Type B pancreatic cell (in vitro differentiated cells): ENCODE measurements at places on chromosomes 1 and 21. TPM values are rescaled to one million over a fixed set of nuclear protein-coding genes. Genes with fewer than 3 reads are reported as not detected.

- DNase-seq, result no peak
These were observed 37.9 kb upstream of the EEIG2 start for GRCh38 chr1:108521990-108522393.

- no peak for DNase-seq
These were observed 84.9 kb downstream of the CLEC20A start for GRCh38 chr1:178411756-178412399.

GRCh38 chr1:232059726-232060374 lies 433.3 kb downstream of the DISC1 start:
- DNase-seq, result no peak

GRCh38 chr1:222824641-222825040 lies 9.8 kb downstream of the DISP1 start:
- no peak for DNase-seq

DNA sequence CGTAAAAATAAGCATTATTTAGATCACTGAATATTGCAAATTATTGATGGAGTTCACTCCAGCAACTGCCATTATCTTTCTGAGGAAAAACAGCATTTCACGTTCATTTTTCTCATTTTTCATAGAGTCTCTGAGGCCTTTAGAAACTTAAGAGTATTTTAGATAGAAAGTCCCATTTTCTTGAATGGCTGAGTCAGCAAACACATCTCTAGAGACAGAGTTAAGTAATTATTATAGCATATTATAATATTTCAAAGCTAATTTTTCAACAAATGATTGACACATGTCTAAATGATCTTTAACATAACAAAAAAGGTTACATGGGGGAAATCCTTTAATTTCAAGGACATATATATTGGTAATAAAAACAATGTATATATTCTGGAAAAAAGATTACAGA lies 31.8 kb downstream of the RGS18 start:
- no peak for DNase-seq

LRRC39 gene
- total RNA-seq, result 0.40 and 0.63 TPM in 2 replicates

DNA sequence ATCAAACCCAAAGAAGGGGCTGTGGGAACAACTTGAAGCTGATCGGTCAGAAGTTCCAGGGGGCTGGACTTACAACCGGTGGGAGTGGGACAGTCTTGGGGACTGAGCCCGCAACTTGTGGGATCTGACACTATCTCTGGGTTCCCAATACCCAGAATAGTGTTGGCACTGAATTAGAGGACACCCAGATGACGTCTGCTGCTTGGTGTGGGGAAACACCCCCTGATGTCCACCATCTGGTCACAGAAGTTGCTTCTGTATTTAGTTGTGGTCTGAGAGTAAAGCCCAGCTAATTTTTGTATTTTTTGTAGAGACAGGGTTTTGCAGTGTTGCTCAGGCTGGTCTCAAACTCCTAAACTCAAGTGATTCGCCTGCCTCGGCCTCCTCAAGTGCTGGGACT lies 28.8 kb downstream of the SERBP1 start:
- no peak for DNase-seq

MARK1 gene
- 10.6 and 14.3 TPM in 2 replicates for total RNA-seq

DNA sequence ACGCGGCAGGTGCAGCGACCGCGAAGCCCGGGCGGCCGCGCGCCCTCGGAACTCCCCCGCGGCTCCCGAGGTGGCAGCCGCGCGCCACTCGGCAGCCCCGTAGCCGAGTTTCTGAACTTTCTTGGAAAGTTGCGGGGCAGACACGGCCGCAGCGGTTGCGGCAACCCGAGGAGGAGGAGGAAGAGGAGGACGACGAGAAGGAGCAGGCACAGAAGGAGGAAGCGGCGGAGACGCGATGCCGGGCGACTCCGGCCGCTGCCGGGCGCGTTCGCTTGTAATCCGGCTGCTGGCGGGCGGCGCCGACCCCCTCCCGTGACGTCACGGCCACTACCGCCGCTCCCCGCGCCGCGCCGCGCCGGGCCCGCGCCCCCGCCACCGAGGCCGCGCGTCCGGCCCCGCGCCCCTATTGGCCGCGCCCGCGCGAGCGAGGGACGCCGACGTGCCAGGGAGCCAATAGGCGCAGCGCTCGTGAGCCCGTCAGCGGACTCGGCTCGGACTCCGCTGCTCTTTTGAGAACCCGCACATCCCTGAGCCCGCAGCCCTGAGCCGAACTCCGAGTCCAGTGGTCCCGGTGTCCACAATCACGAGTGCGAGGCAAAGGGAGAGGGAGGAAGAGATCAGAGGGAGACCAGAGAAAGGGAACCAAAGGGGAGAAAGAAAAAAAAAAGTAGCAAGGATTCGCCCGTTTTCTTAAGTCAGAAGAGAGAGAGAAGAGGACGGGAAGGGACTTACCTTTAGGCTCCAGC lies 736 bp upstream of the BARHL2 start:
- no peak for DNase-seq

DNA sequence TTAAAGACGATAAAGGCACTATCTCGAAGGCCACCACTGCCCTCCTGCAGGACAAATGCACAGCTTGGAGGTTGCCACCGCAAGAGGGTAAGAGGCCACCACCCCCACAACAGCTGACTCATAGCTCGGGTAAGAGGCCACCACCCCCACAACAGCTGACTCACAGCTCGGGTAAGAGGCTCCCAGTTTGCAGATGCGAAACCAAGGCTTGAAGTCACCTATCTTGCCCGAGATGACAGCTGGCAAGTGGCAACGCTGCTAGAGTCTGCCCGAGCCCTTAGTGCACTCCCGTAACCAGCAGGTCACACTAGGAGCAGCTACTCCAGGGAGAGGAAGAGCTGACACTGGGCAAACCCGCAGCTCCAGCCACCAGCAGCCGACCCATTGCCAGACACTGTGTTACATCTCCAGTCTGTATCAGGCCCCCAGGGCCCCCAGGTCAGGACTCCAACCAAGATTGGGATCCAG lies 17.1 kb upstream of the SPSB1 start:
- no peak for DNase-seq

DNA sequence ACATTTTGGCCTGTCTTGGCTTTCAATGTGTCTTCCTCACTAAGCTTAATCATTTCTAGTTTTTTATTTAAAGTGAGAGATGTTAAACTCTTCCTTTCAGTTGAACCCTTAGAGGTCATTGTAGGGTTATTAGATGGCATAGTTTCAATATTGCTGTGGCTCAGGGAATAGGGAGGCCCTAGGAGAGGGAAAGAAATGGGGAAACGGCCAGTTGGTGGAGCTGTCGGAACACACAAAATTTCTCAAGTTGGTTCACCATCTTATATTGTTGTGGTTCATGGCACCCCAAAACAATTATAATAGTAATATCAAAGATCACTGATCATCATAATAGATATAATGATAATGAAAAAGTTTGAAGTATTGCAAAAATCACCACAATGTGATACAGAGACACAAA lies 31.4 kb upstream of the KAZN start:
- DNase-seq, result no peak

DNAI4 gene
- 7.6 and 20.1 TPM in 2 replicates for total RNA-seq

DNA sequence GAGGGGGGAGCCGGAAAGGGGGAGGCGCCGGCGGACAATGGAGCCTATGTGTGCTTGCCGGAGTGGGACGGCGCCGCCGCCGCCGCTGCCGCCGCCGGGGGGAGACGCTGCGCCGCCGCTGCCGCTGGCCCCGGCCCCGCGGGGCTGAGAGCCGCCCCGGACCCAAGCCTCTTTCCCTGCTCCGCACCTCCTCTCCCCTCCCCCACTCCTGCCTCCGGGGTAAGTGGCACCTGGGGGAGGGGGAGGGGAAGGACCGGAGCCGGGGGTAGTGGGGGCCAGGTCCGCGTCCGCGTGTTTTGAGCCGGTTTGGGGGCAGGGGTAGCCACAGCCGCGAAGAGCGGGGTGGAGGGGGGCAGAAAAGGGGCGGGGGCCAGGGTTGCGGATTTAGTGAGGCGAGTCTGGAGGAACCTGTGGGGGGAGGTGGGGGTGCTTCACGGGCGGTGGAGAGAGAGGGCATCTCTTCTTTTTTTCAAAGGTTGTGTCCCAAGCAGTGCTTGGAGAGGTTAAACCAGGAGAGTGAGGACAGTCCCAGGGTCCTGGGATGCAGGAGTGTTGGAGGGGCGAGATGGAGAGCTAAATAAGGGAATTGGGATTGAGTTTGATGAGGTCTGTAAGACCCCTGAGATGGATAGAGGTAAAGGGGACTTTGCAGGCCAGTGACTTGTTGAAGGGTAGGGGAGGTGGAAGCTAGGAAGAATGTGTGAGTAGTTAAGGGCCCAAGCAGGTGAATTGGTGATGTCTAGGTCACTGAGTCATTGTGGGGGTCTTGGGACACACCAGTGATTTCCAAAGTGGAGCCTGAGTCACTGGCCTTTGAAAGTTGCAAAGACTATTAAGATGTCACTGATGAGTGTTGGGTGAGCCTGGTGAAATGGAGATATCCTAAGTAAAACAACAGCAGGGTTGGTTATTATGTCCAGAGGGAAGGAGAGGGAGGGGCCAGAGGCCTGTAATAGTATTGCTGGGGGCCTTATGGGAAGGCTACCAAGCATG lies 59.1 kb downstream of the BCL9 start:
- no peak for DNase-seq

DNA sequence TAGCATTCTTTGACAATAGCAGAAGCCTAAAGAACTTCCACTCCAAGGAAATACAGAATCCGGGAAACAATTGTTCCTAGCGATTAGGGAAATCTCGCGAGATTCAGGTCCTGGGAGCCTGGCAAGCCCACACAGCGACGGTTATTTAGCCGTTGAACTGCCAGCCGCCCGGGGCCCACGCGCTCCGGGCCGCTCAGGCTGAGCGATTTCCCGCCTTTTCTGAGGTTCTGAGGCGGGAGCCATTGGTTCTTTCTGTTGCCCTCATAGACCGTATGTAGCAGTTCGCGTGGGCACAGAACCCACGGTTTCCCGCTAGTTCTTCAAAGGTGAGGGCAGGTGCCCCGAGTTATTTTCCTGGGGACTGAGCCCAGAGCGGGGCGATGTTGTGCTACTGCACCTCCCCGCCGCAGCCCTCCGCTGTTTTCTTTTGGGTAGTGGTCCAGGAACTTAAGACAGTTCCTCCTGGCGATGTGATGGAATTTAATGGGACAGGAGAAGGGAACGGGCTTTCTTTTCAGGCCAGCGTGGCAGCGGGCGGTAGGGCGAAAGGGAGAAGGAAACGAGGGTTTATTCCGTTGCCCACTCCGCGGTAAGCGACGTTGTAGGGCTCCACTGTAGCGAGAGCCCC lies at the start of gene SYCP1:
Gene SYCP1, plus strand, starts transcription at position 171 of the 628 bp plus-strand sequence. CDS start 602 bp downstream, outside the sequence.
- no peak for DNase-seq

DNA sequence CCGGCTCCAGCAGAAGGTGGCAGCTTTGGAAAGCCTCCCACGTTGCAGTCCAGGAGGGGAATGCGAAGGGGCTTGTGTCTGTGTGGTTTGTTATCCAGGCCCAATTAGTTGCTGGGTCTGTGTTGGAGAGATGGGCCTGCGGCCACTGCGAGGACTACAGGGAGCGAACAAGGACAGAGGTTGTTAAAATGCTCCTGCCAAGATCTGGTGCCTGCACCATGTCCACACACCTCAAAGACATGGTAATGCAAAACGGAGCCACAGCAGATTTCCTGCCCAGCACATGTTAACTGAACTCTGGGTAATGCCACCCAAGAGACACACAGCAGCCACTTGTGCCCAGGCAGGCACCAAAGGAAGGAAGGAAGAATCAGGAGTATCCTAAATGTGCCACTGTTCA lies 18.6 kb downstream of the GRIK3 start:
- DNase-seq, result no peak

DNA sequence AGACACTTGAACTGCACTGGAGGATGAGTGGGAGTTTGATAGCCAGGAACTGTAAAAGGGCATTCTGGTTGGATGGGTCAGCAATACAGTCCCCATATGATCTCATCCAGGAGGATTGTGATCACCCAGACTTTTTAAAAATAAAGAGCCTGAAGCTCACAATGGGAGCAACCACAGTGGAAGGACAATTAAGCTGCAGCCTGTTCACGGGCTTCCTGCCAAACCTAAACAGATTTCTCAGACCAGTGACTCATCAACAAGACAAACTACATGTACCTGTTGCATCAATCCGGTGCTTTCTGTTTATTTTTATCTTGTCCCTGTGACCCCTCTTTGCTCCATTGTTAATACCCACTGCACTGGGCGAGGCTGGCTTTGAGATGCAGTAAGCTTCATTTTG lies 52.3 kb downstream of the PAPPA2 start:
- DNase-seq, result no peak

PRPF38A gene
- total RNA-seq, result 55.6 and 70.7 TPM in 2 replicates

- no peak for DNase-seq
These were observed 13.8 kb upstream of the CAMTA1 start for GRCh38 chr1:6771441-6771769.

- DNase-seq, result no peak
These were observed 3.2 kb downstream of the RNF187 start for GRCh38 chr1:228490120-228491078.

DIO1 gene
- 4.1 and 6.0 TPM in 2 replicates for total RNA-seq

UBXN10 gene
- total RNA-seq, result 1.6 and 5.0 TPM in 2 replicates

RNF223 gene
- total RNA-seq, result 1.2 and 2.5 TPM in 2 replicates

- no peak for DNase-seq
These were observed 53.1 kb upstream of the USH2A start for GRCh38 chr1:216476341-216476740.

NPL gene
- total RNA-seq, result 3.2 and 4.6 TPM in 2 replicates

DNA sequence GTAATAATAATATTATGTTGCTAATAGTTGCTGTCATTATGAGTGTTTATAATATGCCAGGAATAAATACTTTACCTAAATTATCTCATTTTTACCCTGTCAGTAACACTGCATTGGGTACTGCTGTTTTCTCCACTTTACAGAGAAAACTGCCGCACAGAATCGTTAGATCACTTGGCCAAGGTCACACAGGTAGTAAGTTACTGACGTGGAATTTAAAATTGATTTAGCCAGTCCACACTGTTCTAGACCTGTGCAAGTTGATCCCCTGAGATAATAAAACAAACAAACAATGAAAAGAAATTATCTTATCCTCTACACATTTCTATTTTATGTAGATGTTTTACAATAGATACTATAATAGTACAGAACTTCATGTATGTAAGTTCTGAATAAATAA lies 174.1 kb downstream of the ROR1 start:
- DNase-seq, result no peak

DNA sequence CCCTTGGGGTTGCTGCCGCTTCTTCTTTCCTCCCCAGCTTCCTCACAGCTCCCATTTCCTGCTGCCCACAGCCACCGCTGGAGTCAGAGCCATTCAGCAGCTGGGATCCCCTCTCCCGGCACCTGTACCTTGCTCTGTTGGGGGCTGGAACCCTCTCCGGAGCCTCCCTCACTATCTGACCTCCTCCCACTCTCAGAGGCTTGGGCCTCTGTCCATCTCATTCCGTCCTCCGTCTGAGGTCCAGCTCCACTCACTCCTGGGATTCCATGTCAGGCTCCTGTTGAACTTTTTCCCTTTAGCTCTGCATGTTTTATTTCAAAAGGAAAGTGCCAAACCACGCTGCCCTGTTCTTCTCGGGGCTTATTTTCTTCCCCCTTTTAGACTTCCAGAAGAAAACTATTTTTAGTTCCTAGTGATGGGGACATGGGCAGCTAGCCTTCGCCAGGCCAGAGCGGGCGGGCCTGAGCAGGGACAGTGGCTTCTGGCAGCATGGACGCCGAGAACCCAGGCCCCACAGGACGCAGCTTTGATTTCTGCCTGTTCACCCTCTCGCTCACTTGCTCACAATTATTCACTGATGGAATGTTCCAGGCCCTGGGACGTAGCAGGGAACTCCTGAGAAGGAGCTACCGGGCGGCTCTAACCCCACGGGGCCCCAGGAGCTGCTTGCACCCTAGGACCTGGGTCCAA lies 79.2 kb downstream of the ARHGEF10L start:
- no peak for DNase-seq

CELA3A gene
- 0.40 TPM in 1 of 2 replicates, not detected in the other for total RNA-seq
